ENCODE measurements at places on chromosomes 1 and 21.

- no peak for DNase-seq
These were observed 7.6 kb upstream of the ERG start for GRCh38 chr21:38505654-38506523.

DNA sequence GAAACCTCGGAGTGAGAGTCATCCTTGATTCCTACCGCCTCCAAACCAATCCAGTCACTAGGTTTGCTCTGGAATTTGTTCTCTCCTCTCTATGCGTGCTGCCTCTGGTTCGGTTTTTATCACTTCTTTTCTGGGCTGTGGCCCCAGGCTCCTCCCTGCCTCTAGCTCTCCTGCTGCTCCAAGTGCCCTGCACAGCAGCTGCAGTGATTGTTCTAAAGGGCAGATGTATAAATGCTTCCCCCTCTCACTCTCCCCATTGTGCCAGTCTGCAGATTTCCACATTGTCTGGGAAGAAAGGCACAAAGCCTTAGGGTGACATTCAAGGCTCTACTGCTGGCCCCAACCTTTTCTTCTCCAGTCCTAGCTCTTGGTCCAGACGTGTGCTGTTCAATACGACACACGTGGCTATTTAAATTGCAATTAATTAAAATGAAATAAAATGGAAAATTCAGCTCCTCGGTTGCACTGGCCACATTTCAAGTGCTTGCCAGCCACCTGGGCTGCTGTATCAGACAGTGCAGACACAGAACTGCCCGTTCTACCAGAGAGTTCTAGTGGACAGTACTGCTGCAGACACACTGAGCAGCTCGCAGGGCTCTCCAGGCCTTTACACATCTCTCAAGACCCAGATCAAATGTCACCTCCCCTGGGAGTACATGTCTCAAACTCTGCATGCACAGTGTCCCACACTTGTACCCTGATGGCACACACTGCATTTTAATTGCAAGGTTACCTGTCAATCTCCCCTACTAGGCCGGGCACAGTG lies 12.4 kb downstream of the TRIM62 start:
- no peak for DNase-seq

- no peak for DNase-seq
These were observed 577.2 kb upstream of the ZRANB2 start for GRCh38 chr1:71657891-71658679.

- no peak for DNase-seq
These were observed 92.3 kb downstream of the PGBD5 start for GRCh38 chr1:230333590-230334446.

GRCh38 chr1:225559326-225559725 lies 93.6 kb downstream of the ENAH start:
- DNase-seq = no peak

DNA sequence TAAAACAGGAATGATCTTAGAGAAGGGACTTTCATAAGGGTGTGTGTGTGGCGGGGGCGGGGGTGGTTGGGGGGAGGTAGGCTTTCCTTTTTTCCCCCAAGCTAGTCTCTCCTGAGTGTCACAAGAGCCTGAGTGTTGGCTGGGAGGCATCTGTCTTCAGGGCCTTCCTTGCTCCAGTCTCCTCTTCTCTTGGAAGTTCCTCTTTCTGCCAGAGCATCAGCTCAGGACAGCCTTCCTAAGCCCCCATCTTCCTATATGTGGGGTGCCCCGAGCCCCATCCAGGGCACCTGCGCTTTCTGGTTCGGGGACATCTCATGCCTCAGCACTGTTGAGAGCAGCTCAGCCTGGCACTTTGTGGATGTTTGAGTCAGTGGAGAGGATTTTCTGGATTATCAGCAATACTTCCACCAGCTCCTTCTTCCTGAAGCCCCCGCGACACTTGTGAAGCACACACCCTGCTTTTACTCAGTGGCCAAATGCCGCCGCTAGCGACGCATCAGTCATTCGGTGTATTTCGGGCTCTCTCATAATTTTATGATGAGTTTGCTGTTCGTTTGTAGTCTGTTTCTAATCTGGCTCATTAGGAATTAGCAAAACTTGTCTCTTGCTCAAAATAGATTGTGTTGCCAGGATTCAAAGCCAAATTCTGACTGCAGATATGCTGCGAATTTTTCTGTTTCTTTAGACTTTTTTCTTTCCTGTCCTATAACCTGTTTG lies 61.7 kb downstream of the GALNT2 start:
- DNase-seq = no peak

- DNase-seq = no peak
These were observed at the start of gene PKP1 for GRCh38 chr1:201282931-201283829. TSS of gene PKP1 (plus strand) at chr1:201283506. CDS start at chr1:201283703, 197 bp downstream.

GRCh38 chr1:47406966-47407365 lies 9.1 kb upstream of the FOXE3 start:
- no peak for DNase-seq

GRCh38 chr1:21175324-21175669 lies 1.4 kb downstream of the EIF4G3 start:
- peak; percentile 60 for DNase-seq

GRCh38 chr1:204623894-204624361 lies 61.6 kb downstream of the LRRN2 start:
- no peak for DNase-seq

- DNase-seq = no peak
These were observed 63.9 kb upstream of the C1orf105 start for GRCh38 chr1:172356620-172357019.

DNA sequence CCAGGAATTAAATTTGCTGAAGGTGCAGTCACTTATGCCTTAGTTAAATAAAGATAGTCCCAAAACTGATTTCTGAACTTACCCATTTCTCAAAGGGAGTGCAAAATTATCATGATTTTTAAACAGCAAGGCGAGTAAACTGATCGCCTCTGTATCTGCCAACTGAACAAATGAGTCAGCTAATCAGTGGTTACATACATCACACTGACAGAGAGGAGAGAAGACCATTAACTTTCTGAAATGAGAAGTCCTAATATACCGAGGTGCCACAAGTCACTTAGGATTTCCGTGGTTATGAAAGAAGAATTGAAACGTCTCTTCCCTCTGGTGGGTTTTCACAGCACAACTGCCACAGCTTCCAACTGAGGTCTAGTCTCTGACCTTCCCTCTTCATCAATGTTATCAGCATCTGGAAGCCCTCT lies 400.7 kb downstream of the SMYD3 start:
- no peak for DNase-seq

DNA sequence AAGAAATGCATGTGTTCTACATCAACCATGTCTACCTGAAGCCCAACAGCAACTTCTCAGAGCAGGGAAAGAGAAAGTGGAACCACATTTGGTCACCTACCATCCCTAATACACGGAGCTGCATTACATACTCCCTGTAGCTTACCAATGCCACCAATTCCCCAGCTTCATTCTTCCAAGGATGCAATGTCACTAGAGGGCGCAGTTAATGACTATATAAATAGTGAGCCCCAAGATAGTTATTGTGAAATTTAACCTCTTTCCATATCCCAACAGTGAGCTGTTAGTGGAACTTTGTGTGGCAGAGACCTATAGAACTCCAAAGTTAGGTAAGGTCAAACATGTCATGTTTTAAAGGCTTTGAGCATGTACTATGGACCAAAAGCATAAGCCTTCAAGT lies 618.3 kb downstream of the SMYD3 start:
- DNase-seq = peak; percentile 36

DNA sequence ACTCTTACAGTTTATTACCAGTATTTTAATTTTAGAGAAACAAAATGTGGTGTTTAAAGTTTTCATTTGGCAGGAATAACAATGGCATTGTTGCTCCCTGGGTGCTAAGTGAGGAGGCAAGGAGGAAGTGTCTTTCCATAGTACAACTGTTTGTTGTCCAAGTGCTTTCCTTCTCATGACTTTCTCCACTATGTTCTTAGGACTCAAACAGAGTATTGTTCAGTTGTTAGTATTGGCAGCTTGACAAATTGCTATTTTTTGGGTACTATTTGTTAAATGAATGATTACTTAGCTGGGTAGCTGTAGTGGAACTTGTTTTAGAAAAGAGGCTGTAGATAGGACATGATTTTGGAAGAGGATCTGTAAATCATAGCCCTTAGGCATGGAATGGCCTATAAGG lies 7.5 kb downstream of the OTUD3 start:
- no peak for DNase-seq

- no peak for DNase-seq
These were observed 3.1 kb upstream of the S100A8 start for GRCh38 chr1:153393926-153394325.

DNA sequence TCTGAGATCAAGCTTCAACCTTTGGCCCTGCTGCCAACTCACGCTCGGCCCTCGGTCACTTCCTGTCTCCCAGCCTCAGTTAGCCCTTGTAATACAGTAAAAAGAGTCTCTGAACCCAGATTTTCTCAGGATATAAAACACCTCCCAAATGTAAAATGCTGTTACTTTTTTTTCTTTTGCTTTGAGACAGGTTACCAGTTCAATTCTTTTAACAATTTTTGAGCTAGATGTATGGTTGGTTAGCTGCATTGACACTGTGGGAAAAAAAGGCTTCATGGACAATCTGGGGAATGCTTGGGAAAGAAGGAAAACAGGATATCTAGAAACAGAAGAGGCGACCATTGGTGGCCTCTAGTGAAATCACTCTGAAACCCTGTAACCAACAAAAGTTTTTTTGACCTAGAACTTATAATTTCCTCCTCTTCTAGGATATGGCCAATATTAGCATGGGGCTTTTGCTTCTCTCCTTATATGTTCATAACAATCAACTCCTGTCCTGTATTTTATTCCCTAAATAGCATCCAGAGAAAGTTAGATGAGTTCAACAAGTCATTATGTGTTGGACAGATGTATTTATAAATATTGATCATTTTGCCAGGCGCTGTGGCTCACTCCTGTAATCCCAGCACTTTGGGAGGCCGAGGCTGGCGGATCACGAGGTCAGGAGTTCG lies 1.3 kb downstream of the CMPK1 start:
- no peak for DNase-seq

- DNase-seq = no peak
These were observed at the start of gene GLIS1 for GRCh38 chr1:53739109-53739681. TSS of gene GLIS1 (minus strand) at chr1:53739164. CDS start at chr1:53738064, 1,100 bp downstream.

GRCh38 chr1:213324859-213325258 lies 273.8 kb downstream of the RPS6KC1 start:
- no peak for DNase-seq

DNA sequence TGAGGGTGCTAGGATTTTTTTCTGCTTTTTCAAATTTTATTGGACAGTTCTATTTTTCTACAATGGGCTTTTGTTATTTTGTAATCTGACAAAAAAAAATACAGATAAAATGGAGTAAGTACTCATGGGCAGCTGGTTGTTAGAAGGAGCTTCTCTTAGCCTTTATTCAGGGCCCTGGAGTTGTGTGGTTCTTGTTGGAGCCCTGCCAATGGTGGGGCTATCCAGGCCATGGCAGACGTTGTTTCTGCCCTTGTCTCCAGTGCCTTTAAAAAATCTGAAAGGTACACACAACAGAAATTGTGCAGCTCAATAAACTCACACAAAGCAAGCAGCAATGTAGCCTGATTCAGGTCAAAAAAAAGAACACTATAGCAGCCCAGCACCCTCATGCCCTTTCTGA lies 153.5 kb upstream of the GALNT2 start:
- no peak for DNase-seq

DNA sequence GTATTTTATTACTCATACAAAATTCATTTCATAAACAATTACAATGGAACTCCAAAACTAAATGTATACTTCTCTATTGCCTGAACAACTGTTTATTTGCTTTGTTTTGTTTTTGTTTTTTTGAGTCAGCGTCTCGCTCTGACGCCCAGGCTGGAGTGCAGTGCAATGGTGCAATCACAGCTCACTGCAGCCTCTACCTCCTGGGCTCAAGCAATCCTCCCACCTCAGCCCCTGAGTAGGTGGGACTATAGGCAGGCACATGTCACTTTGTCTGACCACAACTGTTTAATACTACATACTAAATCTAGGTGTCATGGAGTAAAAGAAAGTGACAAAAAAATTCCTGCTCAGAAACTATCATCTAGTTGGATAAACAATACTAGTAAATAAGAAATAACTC lies 49.3 kb downstream of the RAB3GAP2 start:
- DNase-seq = no peak

- peak; percentile 73 for DNase-seq
These were observed 4.1 kb downstream of the CD84 start for GRCh38 chr1:160575112-160575664.

- DNase-seq = no peak
These were observed 20.0 kb upstream of the ANGPTL7 start for GRCh38 chr1:11169202-11169601.

DNA sequence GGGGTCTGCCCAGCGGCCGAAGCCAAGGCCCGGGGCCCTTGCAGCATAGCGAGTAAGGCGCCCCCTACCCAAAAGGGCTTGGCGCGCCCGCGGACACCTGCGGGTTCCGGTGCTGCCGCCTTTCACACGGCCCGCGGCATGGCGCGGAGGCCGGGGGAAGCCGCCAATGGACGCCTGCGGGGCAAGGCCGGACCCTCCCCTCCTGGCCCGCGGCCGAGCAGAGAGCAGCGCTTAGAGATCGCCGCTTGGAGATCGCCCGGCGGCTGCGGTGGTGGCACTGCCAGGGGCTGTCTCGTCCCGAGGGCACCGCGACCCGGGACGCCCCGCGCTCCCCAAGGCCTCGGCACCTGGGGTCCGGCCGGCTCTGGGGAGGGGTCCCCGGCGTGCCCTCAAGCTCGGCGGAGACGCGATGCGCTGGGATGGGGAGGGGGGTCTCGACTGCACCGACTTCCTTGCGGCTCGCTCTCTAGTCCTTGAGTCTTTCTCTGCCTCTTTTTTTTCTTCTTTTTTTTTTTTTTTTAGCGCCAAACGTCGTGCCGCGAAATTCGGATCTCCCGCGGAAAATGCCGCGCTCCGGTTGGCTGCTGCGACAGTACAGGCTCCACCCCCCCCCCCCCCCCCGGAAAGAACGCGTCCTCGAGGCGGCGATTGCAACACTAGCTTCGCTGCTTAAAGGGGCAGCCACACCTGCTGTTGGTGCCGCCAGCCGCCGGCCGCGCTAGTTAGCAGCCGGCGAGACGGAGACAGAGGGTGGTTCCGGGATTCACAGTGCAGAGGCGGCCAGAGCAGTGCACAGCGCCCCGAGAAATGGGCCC lies at the start of gene E2F2:
Gene E2F2 (minus strand): TSS at position 487 of the 815 bp plus-strand sequence. CDS start 440 bp downstream, at position 47.
- DNase-seq = peak; percentile 60

- no peak for DNase-seq
These were observed 5.5 kb downstream of the LRRN2 start for GRCh38 chr1:204680051-204680450.

- no peak for DNase-seq
These were observed 89.8 kb downstream of the ADSS2 start for GRCh38 chr1:244361764-244362473.

DNA sequence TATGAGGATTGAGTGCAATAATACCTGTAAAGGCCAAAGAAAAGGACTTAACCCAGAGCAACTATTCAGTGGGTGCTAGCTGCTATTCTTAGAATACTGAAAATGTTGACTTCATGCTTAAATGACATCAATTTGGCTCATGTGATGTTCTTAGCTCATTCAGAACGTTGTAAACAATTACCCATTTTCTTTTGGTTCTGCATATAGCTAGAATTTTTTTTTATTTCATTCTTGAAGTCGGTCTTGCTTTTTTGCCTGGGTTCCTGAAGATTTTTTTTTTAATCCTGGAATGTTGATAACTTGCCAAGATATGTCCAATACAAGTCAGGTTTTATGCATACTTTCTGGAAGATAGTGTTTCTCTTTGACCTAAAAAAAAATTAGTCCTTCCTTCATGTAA lies 772.0 kb downstream of the LTN1 start:
- no peak for DNase-seq

- no peak for DNase-seq
These were observed 6.8 kb upstream of the EFCAB14 start for GRCh38 chr1:46725736-46726108.

Data from bone marrow (tissue), 2 donors.